Activated CD4-positive, alpha-beta memory T cell treated with anti-CD3 and anti-CD28 coated beads for 36 hours (primary cell): ENCODE measurements at places on chromosomes 6 and 20. TPM values are rescaled to one million over a fixed set of nuclear protein-coding genes. Genes with fewer than 3 reads are reported as not detected.

Gene JAG1
- total RNA-seq = 0.40 TPM

DNA sequence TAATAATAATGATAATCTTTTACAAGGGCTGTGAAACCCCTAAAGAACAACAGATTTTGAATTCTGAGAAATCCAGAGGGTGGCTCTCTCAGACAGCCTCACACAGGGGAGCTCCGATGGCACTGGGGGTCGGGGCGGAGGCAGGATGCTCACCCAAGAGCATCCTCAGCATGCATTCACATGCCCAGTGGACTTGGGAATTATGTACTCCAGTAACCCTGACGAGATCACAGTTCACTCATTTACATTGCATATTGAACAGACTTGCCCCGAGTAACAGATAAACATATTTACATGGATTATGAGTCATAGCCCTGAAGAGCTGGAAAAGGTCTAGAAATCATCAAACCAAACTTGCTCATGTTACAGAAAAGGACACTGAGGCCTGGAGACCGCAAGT is 482.7 kb upstream of the JARID2 start:
- DNase-seq = no peak

- no peak for DNase-seq
These were observed 3.8 kb upstream of the MAS1L start for GRCh38 chr6:29491574-29491973.

DNA sequence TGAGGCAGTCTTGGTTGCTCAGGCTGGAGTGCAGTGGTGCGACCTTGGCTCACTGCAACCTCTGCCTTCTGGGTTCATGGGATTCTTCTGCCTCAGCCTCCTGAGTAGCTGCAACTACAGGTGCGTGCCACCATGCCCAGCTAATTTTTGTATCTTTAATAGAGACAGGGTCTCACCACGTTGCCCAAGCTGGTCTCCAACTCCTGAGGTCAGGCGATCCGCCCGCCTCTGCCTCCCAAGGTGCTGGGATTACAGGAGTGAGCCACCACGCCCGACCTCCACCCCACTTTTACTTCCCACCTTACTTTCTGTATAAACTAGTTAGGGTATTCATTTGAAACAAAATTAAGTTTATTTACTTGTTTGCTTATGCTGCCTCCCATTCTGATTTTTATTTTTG is 86.5 kb downstream of the NCOA3 start:
- DNase-seq = no peak

GRCh38 chr6:109794201-109794923 is 103.3 kb downstream of the FIG4 start:
- DNase-seq = no peak

- DNase-seq = peak; percentile 74
These were observed 182.5 kb downstream of the GMPR start for GRCh38 chr6:16420715-16421461.

DNA sequence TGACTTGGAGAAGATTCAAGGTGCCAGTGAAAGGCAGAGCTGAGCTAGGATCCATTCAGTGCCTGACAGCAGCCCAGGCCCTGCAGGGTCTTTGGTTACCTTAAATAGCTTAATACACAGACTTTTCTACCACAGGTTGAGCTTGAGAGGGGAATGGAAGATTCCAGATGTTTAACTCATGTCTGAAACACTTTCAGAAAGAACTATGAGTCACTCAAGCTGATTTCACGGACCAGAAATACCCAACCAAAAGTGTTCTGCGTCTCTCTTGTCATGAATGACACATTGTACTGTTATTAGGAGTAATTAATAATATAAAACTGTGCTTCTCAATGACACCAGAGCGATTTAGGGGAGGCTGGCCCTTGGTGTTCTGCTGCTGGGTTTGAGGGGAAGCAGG is 6.4 kb upstream of the PMEPA1 start:
- no peak for DNase-seq
